Activated CD8-positive, alpha-beta T cell treated with anti-CD3 and anti-CD28 coated beads, Interleukin-2, amount 10 ng/mL, durations not matched to agents 7 days and 5 days (primary cell): ENCODE measurements at places on chromosomes 6 and 20.
A peak's percentile ranks its signal among the peaks of the same experiment; 100 is the strongest.

- peaks cover 39% of the 10 kb centered on the region for H3K4me1 ChIP-seq
- peaks cover 22% of the 10 kb centered on the region for H3K36me3 ChIP-seq
- H3K27me3 ChIP-seq, result no peaks in the 10 kb centered on the region
- H3K27ac ChIP-seq, result no peak overlapping the region
Observed at GRCh38 chr20:1295276-1295930, 29.3 kb downstream of the SNPH start.

GRCh38 chr20:37267667-37268313, 6.2 kb upstream of the GHRH start:
- no peak for DNase-seq
- no peak overlapping the region for H3K4me3 ChIP-seq
- H3K27ac ChIP-seq, result no peak overlapping the region
- no peaks in the 10 kb centered on the region for H3K27me3 ChIP-seq

GRCh38 chr20:48897305-48898010, 24.1 kb upstream of the ARFGEF2 start:
- no peaks in the 10 kb centered on the region for H3K36me3 ChIP-seq
- no peak for DNase-seq
- H3K4me1 ChIP-seq, result peaks cover 6% of the 10 kb centered on the region
- H3K27me3 ChIP-seq, result peaks cover 25% of the 10 kb centered on the region

DNA sequence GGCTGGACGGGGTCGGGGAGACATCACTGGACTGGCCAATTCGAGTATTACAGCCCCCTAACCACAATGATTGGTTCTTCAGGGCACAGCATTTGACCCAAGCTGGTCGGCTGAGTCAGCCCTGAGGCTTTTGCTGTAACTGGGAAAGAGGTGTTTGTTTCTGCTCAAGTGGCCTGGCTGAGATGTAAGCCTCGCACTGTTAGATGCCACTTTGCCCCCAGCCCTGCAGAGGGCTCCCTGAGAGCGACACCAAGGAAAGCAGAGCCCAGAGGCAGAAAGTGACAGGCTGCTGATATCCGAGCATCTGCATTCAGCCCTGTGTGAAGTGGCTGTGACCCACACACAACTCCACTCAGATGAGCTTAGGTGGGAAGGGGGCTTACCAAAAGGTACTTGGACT, 19.4 kb downstream of the ERGIC3 start:
- no peaks in the 10 kb centered on the region for H3K36me3 ChIP-seq
- H3K27me3 ChIP-seq, result no peaks in the 10 kb centered on the region
- no peak for DNase-seq

DNA sequence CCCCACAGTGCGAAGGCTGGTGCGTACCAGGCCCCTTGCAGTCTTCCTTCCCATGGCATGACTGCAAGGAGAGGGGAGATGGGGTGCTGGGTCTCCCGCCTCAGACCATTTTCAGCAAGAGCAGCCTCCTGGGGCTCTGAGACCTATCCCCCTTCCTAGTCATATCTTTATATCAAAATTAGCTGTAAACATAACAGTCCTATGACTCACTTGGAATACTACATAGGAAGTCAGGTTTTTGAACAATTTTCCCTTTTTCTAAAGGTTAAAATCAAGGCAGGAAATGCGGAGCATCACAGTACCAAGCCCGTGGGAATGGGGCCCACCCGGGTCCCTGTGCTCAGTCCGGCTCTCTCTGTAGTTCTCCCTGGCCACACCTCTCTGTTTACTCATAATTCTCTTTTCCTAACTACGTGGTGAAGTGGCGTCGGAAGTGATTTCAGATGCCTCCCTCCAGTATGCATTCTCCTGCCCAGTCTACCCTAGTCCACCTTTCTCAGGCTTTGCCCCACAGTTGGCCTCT, 109.8 kb upstream of the TMEM170B start:
- no peak overlapping the region for H3K4me3 ChIP-seq
- H3K27me3 ChIP-seq, result no peaks in the 10 kb centered on the region
- DNase-seq, result no peak
- H3K4me1 ChIP-seq, result peaks cover 18% of the 10 kb centered on the region
- H3K36me3 ChIP-seq, result no peaks in the 10 kb centered on the region

- no peaks in the 10 kb centered on the region for H3K36me3 ChIP-seq
- no peak overlapping the region for H3K4me3 ChIP-seq
- no peaks in the 10 kb centered on the region for H3K27me3 ChIP-seq
- H3K27ac ChIP-seq, result no peak overlapping the region
- no peak for DNase-seq
Observed at GRCh38 chr6:152598421-152598820, 38.7 kb downstream of the SYNE1 start.

DNA sequence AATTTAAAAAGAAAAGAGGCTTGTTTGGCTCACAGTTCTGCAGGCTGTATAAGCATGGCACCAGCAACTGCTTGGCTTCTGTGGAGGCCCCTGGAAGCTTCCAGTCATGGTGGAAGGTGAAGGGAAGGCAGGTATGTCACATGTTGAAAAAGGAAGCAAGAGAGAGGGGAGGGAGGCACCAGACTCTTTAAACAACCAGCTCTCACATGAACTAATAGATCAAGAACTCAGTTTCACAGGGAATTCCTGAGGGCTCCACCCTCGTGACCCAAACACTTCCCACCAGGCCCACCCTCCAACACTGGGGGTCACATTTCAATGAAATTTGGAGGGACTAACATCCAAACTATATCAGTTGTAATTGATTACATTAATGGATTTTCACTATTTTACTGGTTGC, 127.9 kb upstream of the MLIP start:
- H3K4me1 ChIP-seq, result no peaks in the 10 kb centered on the region
- peaks cover 2% of the 10 kb centered on the region for H3K27me3 ChIP-seq
- DNase-seq, result no peak

DNA sequence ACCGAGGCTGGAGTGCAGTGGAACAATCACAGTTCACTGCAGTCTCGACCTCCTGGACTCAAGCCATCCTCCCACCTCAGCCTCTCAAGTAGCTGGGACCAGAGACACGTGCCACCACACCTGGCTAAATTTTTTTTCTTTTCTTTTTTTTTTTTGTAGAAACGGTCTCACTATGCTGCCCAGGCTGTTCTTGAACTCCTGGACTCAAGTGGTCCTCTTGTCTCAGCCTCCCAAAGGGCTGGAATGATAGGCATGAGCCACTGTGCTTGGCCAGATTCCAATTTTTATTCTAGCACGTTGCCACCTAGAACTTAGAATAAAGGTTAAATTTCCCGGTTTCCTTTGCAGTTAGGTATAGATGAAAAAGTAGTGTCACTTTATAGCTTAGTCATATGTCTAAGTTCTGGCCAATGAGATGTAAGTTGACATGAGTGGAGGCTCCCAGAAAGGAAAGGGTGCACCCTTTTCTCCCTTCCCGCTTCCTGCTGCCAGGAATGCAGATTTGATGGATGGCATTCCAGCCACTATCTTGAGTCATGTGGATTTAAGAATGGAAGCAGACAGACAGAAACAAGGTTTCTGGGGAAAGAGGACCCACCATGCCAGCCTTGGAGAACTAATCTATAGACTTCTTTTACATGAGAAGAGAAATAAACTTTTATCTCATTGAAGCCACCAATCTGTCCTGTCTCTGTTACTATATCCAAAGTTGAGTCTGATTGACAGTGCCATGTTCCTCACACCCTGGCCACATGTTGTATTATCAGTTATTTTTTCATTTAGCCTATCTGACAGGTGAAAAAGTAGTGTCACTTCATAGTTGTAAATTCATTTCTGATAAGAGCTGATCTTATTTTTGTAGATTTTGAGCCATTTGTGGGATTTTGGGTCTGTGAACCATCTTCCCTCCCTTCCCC, 60.6 kb upstream of the NCOA3 start:
- peaks cover 7% of the 10 kb centered on the region for H3K4me1 ChIP-seq
- no peaks in the 10 kb centered on the region for H3K36me3 ChIP-seq
- DNase-seq, result no peak
- H3K4me3 ChIP-seq, result no peak overlapping the region

DNA sequence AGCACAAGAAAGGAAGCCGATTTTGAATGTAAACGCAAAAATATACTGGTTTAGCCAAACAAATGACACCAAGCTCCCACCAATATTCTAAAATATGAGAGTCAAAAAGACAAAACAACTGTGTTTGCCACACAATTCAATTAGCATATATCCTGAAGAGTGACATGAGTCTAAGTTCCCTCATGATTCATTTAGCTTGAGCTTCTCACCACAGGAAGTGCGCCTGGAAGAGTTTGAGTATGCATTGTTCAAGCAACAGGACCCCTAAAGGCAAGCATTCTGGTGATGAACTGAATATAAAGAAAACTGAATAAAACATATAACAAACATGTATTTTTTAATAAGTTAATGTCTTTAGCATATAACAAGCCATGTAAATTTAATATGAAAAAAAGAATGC, 115.2 kb upstream of the RUNX2 start:
- no peak overlapping the region for H3K4me3 ChIP-seq
- peaks cover 11% of the 10 kb centered on the region for H3K4me1 ChIP-seq
- H3K36me3 ChIP-seq, result peaks cover 26% of the 10 kb centered on the region
- no peaks in the 10 kb centered on the region for H3K27me3 ChIP-seq

GRCh38 chr20:16062661-16063581, 510.3 kb downstream of the KIF16B start:
- no peaks in the 10 kb centered on the region for H3K36me3 ChIP-seq
- no peak for DNase-seq
- H3K4me1 ChIP-seq, result no peaks in the 10 kb centered on the region

DNA sequence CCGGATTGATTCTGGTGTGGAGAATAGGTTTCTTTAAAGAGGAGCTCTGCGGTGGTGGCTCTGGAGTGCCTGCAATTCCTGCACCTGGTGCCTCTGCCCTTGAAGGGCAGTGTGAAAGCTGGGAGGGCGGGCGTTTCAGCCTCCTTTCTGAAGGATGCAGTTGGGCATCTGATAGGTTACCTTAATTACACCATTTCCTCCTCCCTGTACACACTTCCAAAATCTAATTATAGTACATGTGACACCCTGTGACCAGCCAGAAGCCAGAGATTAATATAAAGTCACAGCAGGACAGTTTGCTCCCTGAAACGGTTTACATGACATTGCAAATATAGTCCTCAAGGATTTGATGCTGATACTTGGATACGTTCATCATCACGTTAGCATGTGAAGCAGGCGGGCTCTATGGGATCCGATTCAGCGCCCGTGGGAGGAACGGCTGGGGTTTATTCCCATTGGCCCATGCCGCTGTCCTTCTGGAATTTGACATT, 548.2 kb downstream of the QKI start:
- H3K27ac ChIP-seq, result no peak overlapping the region
- H3K27me3 ChIP-seq, result no peaks in the 10 kb centered on the region
- H3K4me1 ChIP-seq, result no peaks in the 10 kb centered on the region
- H3K4me3 ChIP-seq, result no peak overlapping the region

DNA sequence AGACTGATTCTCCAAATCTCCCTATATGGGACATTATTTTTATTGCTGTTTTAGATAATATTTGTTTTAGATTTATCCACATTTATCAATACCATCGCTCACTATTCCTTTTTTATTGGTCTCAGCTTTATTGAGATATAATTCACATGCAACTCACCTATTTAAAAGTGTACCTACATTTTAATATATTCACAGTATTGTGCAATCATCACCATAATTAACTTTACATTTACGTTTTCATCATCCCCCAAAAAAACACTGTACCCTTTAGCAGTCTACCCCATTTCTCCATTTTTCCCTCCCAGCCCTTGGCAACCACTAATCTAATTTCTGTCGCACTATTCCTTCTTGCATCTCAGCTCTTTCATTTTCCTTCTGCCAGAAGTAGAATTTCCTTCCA, 110.8 kb upstream of the HDAC2 start:
- H3K4me3 ChIP-seq, result no peak overlapping the region
- no peaks in the 10 kb centered on the region for H3K27me3 ChIP-seq
- no peak for DNase-seq
- no peaks in the 10 kb centered on the region for H3K36me3 ChIP-seq
- H3K27ac ChIP-seq, result no peak overlapping the region
- H3K4me1 ChIP-seq, result no peaks in the 10 kb centered on the region

DNA sequence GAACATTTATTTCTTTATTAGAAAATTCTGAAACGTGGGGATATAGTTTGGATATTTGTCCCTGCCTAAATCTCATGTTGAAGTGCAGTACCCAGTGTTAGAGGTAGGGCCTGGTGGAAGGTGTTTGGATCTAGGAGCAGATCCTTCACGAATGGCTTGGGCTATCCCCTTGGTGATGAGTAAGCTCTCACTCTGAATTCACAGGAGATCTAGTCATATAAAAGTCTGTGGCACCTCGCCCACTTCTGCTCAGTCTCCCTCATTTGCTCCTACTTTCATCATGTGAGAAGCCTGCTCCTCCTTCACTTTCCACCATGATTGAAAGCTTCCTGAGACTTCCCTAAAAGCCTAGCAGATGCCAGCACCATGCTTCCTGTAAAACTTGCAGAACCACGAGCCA, 96.8 kb upstream of the GJE1 start:
- H3K36me3 ChIP-seq, result no peaks in the 10 kb centered on the region
- DNase-seq, result no peak
- no peaks in the 10 kb centered on the region for H3K4me1 ChIP-seq
- H3K27ac ChIP-seq, result no peak overlapping the region
- no peak overlapping the region for H3K4me3 ChIP-seq
- peaks cover 3% of the 10 kb centered on the region for H3K27me3 ChIP-seq

GRCh38 chr6:106520711-106521401, 108.4 kb downstream of the RTN4IP1 start:
- H3K36me3 ChIP-seq, result peaks cover 40% of the 10 kb centered on the region
- no peaks in the 10 kb centered on the region for H3K27me3 ChIP-seq
- H3K4me3 ChIP-seq, result peak overlapping the region; percentile 97

- H3K27me3 ChIP-seq, result no peaks in the 10 kb centered on the region
- no peaks in the 10 kb centered on the region for H3K4me1 ChIP-seq
- H3K27ac ChIP-seq, result no peak overlapping the region
Observed at GRCh38 chr6:17429383-17430061, 36.1 kb downstream of the CAP2 start.

GRCh38 chr6:89406141-89406540, 5.9 kb downstream of the RRAGD start:
- peaks cover 31% of the 10 kb centered on the region for H3K27me3 ChIP-seq
- H3K4me1 ChIP-seq, result peaks cover 14% of the 10 kb centered on the region

DNA sequence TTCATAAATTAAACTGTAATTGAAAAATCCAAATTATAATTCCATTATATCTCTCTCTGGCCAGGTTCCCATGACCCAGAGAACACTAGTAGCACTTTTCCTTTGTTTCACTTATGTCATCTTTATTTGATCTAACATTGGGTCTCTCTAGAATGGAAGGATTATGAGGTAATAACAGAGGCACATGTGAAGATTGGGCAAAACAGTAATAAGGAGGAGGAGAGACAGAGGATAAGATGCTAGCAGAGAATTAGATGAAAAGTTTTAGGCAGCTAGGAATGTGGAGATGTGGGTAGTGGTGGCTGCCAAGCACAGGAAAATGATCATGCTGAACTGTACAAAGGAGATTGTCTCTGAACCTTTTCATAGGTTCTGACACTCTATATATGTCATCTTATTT, 3.3 kb downstream of the TAB2 start:
- peaks cover 45% of the 10 kb centered on the region for H3K36me3 ChIP-seq
- H3K4me3 ChIP-seq, result peak overlapping the region; percentile 82
- no peaks in the 10 kb centered on the region for H3K27me3 ChIP-seq
- H3K27ac ChIP-seq, result peak overlapping the region; percentile 71
- DNase-seq, result no peak

DNA sequence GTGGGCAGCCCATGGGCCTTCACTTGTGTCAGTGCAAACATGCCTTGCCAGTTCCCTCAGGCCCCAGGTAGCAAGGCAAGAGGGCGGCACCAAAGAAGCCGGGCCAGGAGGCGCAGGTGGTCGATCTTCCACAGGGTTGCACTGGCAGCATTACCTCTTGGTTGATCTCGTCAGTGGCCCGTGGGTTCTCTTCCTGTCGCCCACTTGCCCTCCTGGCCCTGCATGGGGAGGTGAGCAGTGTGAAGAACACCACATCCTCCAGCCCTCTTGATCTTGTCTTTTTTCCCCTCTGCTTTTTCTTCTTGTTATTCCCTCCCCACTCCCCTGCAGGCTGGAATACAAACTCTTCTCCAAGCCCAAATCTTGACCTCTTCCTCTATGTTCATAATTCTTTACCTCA, 3.0 kb upstream of the CST11 start:
- no peak overlapping the region for H3K4me3 ChIP-seq
- DNase-seq, result peak; percentile 43
- H3K27ac ChIP-seq, result peak overlapping the region; percentile 87
- H3K4me1 ChIP-seq, result peaks cover 24% of the 10 kb centered on the region
- H3K36me3 ChIP-seq, result peaks cover 4% of the 10 kb centered on the region
- H3K27me3 ChIP-seq, result no peaks in the 10 kb centered on the region
